T47D (cell line): ENCODE measurements at places on chromosomes 5 and 9.

DNA sequence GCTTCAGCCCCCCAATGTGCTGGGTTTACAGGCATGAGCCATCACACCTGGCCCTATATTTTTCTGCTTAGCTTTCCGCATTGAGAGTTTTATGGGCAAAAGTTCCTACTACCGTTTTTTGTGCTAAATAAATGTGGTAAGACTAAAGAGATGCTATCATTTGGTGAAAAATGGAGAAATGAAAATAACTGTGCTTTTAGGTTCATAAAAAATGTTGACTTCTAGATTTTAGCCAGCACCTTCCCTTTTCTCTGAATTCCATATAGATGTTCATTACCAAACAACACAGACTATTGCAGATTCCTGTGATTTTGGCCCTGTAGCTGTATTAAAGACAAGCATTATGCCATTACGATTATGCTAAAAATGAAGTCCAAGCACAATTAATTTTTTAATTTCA lies 72.0 kb upstream of the CTSL start:
- DNase-seq: no peak

DNA sequence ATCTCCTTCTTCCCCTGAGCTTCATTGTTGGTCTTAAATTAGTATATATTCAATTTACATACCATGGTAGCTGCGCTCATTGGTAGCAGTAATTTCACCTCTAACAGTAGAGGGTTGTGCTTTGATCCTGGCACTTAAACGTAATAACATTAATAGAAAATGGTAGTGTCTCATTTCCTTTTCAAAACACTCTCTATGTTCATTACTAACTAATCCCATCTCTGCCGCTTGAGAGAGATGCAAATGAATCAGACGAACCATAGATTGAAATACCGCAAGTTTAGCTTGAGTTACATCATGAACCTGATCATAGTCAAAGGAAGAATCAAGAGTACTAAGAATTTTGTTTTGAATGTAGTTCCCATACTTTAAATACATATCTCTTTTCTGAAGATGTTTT lies 2.2 kb downstream of the THBS4 start:
- no peak for DNase-seq

- DNase-seq: no peak
These were observed 237.8 kb upstream of the NFIL3 start for GRCh38 chr9:91661451-91661850.

- no peak for DNase-seq
These were observed 797 bp upstream of the CCL27 start for GRCh38 chr9:34663303-34663605.

DNA sequence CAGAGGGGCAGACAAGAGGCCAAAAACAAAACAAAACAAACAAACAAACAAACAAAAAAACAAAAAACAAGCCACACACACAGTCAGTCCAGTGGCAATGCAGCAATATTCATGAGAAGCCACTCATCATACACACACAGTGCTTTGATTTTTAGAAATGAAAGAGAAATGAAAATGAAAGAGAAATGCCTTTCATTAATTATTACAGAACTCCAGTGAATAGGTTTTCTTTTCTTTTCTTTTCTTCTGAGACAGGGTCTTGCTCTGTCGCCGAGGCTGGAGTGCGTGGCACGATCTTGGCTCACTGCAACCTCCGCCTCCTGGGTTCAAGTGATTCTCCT lies 36.9 kb downstream of the SPRY4 start:
- DNase-seq: no peak

- no peak for DNase-seq
These were observed 13.6 kb upstream of the CFAP157 start for GRCh38 chr9:127693143-127693542.

DNA sequence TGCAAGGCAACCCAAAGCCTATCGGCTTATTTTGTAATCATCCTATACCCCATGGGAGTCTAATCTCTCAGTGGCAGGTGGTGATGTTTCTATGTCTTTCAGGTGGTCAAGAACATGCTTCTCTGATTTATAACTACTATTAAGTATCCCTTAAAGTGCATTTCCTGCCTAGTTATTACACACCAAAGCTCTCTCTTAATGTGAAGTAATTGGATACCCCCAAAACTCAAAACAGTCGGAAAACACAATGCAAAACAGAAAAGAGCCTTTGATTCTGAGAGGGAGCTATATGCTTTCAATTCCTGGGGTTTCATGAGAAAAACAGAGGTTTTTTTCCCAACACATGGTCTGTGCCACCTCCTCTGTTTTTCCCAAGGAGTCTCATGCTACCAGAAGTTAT lies 416.4 kb downstream of the CSNK1G3 start:
- no peak for DNase-seq

DNA sequence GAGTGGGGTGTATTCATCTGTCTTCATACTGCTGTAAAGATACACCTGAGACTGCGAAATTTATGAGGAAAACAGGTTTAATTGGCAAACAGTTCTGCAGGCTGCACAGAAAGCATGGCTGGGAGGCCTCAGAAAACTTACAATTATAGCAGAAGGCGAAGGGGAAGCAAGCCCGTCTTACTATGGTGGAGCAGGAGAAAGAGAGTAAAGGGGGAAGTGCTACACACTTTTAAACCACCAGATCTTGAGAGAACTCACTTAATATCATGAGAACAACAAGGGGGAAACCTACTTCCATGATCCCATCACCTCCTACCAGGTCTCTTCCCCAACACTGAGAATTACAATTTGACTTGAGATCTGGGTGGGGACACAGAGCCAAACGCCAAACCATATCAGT lies 12.5 kb upstream of the NREP start:
- DNase-seq: no peak

DNA sequence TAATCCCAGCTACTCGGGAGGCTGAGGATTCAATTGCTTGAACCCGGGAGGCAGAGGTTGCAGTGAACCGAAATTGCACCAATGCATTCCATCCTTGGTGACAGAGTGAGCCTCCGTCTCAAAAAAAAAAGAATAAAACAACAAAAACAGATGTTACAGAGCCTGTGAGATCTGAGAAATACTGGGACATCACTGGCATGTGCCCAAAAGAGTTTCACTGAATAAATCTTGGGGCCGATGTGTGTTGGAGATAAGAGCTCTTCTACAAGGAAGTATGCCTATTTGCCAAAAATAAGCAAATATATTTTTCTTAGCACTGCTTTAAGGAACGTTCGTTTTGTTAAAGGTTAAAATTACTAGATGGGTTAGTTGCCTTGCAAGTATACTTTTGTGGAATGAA lies 55.1 kb downstream of the KIAA1958 start:
- peak; percentile 55 for DNase-seq

GRCh38 chr9:38639577-38639940 lies 19.2 kb upstream of the ANKRD18A start:
- DNase-seq: no peak

DNA sequence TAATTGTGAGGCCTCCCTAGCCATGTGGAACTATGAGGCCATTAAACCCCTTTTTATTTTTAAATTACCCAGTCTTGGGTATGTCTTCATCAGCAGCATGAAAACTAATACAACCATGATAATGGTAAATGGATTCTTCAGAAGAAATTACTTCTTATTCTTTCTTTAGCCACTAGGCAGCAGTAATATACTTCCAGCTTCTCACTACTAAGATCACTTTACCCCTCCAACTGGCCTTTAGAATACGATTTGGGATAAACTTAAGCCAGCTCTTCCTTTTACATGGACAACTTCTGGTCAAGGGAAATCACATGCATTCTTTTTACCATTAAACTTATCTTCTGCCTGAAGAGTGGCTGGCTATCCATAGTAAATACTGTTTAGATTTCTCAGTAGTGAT lies 355.4 kb downstream of the MAN2A1 start:
- DNase-seq: peak; percentile 33

GRCh38 chr5:139584137-139584536 lies 23.0 kb downstream of the UBE2D2 start:
- DNase-seq: no peak

GRCh38 chr9:129505270-129505902 lies 115.5 kb downstream of the C9orf50 start:
- DNase-seq: no peak

- DNase-seq: no peak
These were observed 48.9 kb downstream of the CXXC5 start for GRCh38 chr5:139696894-139697658.

DNA sequence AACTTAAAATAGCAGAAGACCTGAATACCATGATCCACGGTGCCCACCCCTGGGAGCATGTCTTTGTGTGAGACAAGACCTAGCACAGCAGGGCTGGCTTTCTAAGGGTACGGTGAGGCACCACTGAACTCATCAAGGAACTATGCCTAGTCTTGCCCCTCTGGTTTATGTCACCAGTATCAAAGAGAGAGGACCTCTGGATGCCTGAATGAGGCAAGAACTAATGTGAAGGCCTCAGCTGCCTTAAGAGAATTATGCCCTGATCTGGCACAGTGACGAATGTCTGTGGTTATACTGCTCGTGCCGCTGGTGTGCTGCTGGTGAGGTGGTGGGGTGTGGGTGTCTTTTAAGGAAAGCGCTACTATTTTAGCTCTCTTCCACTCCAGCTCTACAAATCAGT lies 23.0 kb downstream of the NREP start:
- no peak for DNase-seq
